ENCODE measurements at places on chromosomes 16 and 17.

GRCh38 chr17:7363311-7363710 lies 8.4 kb downstream of the TMEM95 start:
- no peak for DNase-seq

DNA sequence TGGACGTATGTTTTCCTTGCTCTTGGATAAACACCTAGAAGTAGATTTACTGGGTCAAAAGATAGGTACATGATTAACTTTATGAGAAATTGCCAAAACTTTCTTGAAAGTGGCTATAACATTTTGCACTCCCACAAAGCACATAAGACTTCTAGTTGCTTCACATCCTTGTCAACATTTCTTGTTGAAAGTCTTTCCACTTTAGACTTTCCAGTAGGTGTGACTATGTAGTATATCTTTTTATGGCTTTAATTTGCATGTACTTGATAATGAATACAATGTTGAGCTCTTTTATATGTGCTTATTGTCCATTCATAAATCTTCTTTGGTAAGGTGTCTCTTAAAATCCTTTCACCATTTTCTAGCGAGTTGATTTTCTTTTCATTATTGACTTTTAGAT lies 241.2 kb upstream of the RPL38 start:
- DNase-seq, result no peak

DNA sequence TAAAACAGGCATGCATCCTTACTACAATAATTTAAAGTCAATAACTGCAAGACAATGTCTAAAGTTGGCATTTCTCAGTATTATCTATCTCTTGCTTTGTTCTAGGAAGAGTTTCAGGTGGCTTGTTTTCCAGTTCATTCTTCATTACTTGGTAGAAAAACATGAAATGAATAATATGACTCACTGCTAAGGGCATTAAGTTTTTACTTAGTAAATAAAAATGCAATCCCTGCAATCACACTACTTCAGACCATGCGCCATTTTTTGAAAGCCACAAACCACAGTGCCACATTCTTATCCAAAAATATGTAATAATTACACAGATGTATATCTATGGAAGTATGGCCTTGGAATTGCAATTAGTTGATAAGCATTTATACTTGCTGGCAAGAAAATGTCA lies 55.4 kb downstream of the CREBBP start:
- no peak for DNase-seq

GRCh38 chr17:35713069-35713728 lies 18.2 kb upstream of the RASL10B start:
- no peak for DNase-seq

- no peak for DNase-seq
Observed at GRCh38 chr17:33292981-33293867, at the start of gene ASIC2. ASIC2 (minus strand) TSS chr17:33293295.

DNA sequence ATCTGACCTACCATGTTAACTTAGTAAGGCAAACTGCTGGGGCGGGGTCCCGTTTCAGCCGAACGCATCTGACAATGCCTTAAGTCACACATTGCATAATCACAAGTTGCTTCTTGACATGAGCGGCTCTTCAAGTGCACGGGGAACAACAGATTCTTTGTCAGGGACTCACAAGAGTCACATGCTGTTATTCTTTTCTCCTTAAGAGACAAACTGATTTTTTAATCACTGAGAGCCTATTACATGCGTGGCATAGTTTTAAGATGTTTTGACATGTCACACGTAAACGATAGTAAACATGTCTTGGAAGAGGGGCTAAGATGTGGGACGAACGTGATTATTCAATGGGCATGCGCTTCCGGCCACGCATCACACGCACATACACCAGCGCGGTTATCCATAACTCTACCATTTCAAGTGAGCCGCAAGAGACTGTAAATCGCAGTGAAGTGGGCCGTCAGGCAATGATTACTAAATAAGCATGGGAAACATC lies 63.4 kb downstream of the ADCY9 start:
- peak; percentile 66 for DNase-seq

- no peak for DNase-seq
Observed at GRCh38 chr17:81405411-81405872, 10.2 kb downstream of the BAHCC1 start.

DNA sequence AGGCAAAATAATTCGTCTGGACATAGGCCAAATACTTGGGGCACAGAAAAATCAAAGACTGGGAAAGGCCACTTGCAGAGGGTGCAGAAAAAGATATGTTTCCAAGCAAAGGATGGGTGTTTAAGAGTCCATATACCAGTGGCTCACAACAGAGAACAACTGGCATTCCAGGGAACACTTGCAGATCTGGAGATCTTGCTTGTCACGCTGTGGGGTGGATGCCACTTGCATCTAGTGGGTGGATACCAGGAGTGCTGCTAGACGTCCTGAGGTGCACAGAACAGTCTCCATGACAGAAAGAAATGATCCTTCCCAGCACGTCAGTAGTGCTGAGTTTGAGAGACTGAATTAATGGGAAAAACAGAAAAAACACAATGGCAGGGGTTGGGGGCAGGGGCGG lies 8.4 kb downstream of the CBX8 start:
- no peak for DNase-seq

DNA sequence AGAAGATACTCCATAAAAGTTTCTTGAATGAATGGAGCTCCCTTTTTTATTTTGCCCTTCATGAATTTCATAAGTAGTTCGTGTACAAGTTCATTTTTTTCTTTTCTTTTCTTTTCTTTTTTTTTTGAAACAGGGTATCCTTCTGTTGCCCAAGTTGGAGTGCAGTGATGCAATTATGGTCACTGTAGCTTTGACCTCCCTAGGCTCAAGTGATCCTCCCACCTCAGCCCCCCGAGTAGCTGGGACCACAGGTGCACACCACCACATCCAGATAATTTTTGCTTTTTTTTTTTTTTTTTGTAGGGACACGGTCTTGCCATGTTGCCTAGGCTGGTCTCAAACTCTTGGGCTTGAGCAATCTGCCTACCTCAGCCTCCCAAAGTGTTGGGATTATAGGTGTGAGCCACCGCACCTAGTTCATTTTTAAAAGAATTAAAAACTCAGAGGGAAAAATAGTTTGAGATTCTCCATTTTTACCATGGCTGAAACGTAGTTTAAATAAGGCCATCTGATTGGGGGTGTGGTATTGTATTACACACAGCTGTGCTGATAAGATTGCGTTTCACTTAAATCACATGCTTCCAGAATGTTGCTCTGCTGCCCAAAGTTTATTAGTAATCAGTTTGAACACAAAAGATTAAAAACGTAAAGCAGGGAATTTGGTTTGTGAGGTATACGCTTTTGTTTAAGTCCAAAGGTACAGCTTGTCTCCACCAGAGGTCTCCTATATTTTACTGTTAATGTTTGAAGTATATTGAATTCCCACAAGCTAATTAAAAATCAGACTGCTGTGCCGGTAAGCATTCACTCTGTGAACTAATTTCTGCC lies 154.1 kb downstream of the SOCS1 start:
- no peak for DNase-seq

GRCh38 chr17:42131981-42132432 lies 9.4 kb downstream of the HSPB9 start:
- no peak for DNase-seq

GRCh38 chr16:56972403-56973293 lies 10.9 kb downstream of the CETP start:
- no peak for DNase-seq

DNA sequence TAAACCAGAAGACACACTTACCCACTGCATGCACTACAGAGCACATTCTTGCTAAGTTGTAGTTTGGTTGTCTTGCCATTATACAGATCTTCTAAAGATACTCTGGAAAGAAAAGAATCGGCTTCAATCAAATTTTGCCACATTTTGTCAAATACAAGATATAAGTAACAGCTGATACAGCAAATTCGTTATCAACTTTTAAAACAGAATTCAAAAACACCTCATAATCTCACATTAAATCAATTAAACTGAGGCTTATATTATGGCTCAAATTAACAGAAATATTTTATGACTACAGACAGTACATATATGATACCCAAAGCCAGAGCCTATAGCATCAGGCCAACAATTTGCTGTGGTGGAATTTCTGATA lies 5.4 kb downstream of the DNAJA2 start:
- DNase-seq, result no peak

GRCh38 chr16:12348733-12349704 lies 372.5 kb downstream of the SNX29 start:
- DNase-seq, result no peak

GRCh38 chr17:73093286-73093685 lies 798 bp upstream of the SLC39A11 start:
- peak; percentile 43 for DNase-seq

DNA sequence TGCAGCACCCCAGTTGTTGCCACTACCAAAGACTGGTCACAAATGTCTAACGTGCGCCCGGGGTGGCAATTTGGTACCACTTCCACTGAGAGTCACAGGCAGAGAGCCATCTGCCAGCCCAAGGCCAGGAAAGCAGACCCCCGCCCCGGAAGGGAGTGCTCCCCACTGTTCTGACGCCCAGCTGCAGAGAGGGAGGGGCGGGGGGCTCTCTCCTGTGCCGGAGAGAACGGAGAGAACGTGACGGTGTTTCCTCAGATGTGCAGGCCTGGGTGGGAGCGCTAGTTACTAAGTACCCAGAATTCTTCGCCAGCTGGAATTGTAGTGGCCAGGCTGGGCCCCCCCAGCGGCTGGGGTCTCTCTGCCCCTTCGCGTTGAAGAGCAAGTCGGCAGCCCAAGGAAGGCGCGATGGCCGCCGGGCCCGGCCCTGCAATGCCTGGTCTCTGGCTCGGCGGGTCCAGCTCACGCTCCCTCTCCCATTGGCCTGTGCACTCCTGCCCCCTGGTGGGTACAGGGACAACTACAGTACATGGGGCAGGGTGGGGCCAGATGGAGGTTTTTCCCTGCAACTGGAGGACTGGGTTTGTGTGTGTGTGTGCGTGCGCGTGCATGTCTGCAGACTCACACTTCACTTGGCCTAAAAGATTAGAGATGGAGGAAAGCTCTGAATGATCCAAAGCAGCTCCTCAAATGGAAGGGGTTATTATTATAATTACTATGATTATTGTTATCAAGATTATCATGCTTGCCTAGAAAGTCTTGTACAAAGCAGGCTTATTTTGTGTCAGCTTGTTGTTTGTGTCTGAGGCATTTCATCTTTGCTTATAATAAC lies 107.1 kb downstream of the AMFR start:
- DNase-seq, result peak; percentile 91

- DNase-seq, result peak; percentile 84
Observed at GRCh38 chr16:1054660-1055556, 17.6 kb upstream of the SSTR5 start.

- no peak for DNase-seq
Observed at GRCh38 chr17:46944931-46945330, 22.0 kb downstream of the GOSR2 start.

GRCh38 chr16:57503366-57503765 lies 17.1 kb upstream of the DOK4 start:
- DNase-seq, result no peak

GRCh38 chr17:19978209-19978802 lies 678 bp upstream of the AKAP10 start:
- DNase-seq, result no peak

GRCh38 chr16:31698901-31699300 lies 171.2 kb downstream of the AHSP start:
- DNase-seq, result no peak

- DNase-seq, result peak; percentile 79
Observed at GRCh38 chr17:59105852-59106462, 723 bp downstream of the TRIM37 start.

GRCh38 chr16:11692651-11693050 lies 24.4 kb downstream of the SNN start:
- DNase-seq, result no peak

DNA sequence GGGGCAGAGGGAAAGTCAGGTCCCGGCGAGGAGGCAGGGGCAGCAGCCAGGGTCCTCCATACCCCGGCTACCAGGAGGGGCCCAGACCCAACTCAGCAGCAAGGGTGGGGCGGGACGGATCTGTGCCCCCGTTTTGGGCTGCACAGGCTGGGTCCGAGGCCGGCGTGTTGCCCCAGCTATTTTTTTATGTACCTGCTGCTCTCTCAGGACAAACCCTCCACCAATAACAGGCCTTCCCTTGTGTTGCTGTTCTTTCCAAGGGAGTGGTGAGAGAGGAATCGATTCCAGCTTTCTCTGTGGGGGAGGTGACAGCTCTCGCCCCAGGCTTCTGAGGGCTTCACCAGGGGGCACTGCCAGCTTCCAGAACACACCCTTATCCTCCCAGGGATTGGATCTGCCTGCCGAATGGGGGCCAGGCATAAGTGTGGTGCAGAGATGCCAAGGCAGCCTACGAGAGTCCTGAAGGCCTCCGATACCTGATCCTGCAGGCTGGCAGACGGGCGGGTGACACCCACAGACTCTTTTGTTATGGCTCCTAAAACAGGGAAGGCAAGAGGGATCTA lies 22.3 kb downstream of the RTN4RL1 start:
- DNase-seq, result no peak

DNA sequence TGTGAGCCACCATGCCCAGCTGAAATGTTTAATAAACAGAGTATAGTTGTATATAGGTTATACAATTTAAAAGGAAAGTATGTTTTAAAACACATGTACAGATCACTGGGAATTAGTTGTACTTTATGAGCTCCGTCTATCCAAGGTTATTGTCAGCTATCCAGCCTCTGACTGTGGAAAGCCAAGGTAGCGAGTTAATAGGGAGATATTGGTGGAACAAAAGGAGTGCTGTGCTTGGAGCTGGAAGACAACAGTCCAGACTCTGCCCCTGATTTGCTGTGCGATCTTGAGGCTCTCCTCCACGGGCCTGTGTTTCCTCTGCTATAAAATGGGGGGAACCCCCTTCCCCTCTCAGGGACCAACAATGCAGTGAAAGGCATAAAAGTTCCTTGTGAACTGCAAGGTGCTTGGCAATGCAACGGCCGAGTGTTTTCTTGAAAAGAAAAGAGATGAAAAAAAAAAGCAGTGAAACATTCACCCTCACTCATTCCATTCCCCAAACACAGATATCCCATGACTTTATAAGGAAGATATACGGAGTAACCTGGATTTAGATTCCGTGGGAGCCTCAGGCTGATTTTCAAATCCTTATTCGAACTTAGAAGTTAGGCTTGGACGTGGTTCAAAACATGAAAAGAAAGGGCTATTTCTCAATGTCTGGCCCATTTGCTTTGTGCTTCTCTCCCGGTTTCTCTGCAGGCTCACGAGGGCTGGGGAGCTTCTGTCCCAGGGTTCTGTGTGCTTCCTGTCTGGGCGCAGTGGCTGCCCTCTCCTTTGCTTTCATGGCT lies 34.1 kb downstream of the CUEDC1 start:
- DNase-seq, result no peak

GRCh38 chr17:21532763-21533385 lies 156.7 kb downstream of the KCNJ12 start:
- DNase-seq, result no peak

GRCh38 chr16:23355106-23355670 lies 53.1 kb downstream of the SCNN1B start:
- peak; percentile 14 for DNase-seq
